Right ventricle myocardium superior (tissue), 1 donor: ENCODE measurements at places on chromosomes 11 and 22.

DNA sequence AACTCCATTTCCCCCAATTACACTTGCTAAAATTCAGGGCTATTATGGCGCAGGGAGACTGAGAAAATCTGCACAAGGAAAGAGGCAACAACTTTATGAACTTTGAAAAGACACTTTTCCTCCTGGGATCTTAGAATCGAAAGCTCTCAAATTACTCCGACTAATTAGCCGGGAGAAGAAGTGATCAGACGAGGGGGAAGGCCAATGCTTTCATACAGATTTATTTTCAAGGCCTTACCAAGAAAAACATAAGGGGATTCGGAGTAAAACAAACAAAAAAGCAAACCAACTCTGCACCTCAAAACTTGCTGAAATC, 1.6 kb downstream of the PAX6 start:
- DNase-seq, result no peak

DNA sequence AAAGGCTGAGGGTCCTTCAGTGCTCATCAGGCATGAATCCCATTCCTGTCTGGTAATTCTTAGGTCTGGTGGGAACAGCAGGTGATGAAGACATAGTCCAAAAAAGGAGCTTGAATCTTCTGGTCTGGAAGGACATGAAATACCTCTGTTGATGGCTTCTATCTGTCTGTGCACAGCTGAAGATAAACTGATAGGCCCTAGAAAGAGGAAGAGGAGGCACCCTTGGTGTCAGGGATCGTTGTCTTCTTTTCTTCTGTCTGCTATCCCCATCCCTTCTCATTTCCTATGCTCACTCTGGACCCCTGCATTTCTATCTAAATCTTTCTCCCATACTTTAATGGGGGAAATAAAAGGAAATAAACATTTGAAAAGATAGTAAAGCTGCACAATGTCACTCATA, 9.4 kb downstream of the AGBL2 start:
- no peak for DNase-seq

GRCh38 chr22:33917744-33918406, 2.4 kb downstream of the LARGE1 start:
- DNase-seq, result no peak

DNA sequence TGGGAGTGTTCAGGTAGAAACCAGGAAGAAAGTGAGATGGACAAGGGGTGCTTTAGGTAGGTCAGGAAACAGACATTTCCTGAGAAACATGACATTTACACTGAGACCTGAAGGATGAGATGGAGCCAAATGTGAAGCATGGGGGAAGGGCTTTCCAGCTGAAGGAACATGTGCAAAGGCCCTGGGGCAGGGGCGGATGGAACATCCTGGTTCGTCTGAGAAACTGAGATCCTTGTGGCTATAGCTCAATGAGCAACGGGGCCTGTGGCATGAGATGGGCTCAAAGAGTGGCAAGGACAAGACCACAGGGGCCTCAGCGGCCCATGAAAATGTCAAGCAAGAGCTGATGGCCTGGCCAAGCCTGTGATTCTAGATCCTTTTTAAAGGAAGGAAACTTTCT, 127.4 kb downstream of the DSCAML1 start:
- DNase-seq, result no peak

- no peak for DNase-seq
These were observed 60.8 kb downstream of the SIK3 start for GRCh38 chr11:117037279-117037974.

- no peak for DNase-seq
These were observed 26.2 kb downstream of the TMEM135 start for GRCh38 chr11:87063982-87064381.

DNA sequence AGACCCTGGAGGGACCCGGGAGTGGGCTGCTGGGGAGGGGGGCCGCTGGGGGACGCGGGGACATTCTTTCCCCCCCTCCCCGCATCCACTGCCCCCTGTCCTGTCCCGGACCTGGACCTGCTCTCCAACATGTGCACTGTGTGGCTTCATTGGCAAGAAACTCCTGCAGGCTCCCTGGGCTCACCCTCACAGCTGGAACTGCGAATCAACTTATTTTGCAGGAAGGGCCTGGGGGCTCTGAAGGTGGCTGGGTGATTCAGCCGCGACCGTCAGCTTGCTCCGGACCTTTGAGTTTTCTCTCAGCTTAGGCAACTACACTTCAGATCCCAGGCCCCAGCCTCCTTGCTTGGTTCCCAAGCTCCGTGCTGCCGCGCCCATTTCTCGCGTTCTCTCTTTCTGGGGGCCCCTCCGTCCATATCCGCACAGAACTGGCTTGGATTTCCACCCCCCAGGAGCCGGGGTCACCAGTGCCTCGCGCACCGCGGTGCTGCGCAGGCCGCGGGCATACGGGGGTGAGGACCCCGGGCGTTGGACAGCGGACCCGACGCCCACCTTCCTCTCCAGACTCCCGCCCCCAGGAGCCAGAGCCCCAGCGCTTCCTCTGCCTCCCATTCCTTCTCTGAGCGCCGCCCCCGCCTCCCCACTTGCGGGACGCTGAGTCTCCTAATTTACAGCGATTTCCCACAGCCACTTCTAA, 471 bp upstream of the AHNAK start:
- peak; percentile 62 for DNase-seq
